ENCODE measurements at places on chromosomes 4 and X. TPM values are rescaled to one million over a fixed set of nuclear protein-coding genes. Genes with fewer than 3 reads are reported as not detected.

Gene NOX1
- not detected for total RNA-seq

Gene RAB33A
- total RNA-seq, result 0.41 TPM

Gene TCEAL2
- total RNA-seq, result 1.1 TPM

DNA sequence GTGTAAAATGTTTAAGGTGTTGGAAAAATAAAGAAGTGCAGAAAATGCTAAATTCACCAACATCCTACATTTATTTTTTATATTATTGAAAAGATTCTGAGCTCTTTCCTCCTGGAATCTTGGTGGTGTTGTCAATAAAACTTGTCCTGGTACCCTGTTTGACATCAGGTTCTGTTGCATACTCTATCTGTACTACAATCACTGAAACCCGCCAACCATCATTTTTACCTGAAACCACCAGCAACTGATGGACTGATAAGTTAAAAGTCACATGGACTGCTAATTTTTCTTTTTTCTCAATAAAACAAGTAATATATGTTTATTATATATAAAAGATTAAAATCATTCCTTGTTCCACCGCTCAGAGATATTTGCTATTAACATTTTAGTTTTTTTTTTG is 23.4 kb downstream of the STAP1 start:
- DNase-seq, result no peak

GRCh38 chr4:184282895-184283654 is 65.4 kb upstream of the ENPP6 start:
- no peak for DNase-seq

- no peak for DNase-seq
These were observed 43.8 kb downstream of the NHSL2 start for GRCh38 chrX:71954458-71954857.

Gene COQ2
- 16.7 TPM for total RNA-seq

DNA sequence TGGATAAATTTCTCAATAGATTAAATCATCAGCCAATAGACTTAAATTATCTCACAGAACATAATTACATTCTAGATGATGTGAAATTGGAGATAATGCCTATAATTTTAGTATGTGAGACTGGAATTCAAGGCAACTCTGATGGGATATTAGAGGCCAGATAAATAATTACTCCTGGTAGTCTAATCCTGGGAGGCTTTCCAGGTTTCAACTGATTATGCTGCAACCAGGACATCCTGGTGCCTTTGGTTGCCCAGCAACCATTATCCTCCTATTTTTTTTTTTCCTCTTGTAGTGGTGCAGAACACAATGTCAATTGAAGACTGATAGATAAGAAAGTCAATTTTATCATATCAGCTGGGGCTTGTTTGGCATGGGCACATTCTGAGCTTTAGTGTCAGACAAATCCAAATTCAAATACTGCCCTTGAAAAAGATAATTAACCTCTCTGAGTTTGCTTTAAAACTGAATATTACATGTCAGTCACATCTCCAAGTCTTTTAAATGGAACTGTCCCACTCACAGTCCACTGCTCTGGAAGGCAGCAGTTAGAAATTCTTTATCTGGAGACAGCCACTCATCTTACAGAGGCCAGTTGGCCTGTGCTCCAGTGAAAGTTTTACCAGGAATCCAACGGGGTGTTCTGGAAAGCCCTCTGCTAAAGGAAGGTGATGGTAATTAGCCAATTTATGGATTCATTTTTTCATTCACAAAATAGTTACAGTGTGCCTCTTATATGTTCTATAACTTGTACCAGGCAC is 95.3 kb upstream of the GUCY1A1 start:
- no peak for DNase-seq

Gene FAM47A
- total RNA-seq, result not detected

Gene ARHGEF6
- 22.7 TPM for total RNA-seq

- DNase-seq, result no peak
These were observed 7.6 kb upstream of the DCLK2 start for GRCh38 chr4:150070464-150071170.

Gene CENPC
- total RNA-seq, result 46.2 TPM
